ENCODE measurements at places on chromosomes 5 and 9.

DNA sequence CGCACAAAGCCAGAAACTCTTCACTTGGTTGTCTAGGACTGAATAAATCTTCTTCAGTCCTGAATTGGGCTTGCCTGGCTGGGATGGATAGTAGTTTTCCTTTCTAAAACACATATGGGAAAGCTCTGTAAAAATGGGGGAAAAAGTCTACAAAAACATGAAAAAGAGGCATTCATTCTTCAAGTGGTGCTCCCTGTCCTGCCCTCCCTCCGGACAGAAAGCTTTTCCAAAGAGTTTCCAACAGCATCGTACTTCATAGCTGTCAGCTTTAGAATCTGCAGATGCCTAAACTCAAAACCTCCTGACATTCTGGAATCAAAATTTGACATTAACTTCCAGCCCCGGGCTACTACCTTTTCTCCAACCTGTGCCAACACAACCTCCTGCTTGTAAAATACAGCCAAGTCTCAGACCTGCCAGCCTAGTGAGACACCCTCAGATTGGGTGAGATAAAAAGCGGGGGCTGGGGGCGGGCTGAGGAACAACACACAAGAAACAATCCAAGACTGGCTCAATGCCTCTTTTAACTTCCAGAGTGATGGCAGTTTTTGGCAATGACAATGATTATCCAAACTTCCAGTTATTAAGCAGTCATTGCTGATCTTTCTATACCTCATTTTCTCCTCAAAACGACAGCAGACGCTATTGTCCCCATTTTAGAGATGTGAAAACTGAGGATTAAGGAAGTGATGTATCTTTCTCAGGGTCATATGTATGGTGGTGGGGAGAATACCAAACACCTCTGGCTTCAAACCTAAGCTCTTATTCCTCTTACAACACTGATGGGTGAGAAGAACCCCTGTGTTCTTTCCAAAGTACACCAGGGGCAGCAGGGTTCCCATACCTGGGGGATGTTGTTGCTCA, 1.3 kb downstream of the TNC start:
- peak overlapping the region; percentile 84 for H3K4me3 ChIP-seq
- H3K27me3 ChIP-seq: no peaks in the 10 kb centered on the region
- no peaks in the 10 kb centered on the region for H3K4me1 ChIP-seq
- H3K27ac ChIP-seq: no peak overlapping the region

DNA sequence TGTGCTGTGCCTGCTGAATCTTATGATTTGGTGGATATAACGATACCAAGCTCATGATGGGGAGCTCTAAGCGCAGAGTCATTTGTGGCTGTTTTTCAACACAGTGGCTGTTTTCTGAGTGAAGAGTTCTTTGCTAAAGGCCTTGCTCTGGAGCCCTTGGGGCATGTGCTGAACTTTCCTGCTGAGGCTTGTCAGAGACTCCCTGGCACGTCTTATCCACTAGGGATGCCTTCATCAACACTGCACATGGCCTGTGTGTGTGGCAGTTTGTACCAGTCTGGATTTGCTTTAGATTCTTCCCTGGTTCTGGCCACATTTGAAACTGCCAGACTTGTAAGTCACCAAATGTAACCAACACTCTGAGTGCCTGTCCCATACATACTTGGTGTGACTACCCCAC, 188.2 kb downstream of the DMRT2 start:
- H3K4me1 ChIP-seq: no peaks in the 10 kb centered on the region
- DNase-seq: no peak
- H3K4me3 ChIP-seq: no peak overlapping the region
- H3K27ac ChIP-seq: no peak overlapping the region
- H3K27me3 ChIP-seq: no peaks in the 10 kb centered on the region

DNA sequence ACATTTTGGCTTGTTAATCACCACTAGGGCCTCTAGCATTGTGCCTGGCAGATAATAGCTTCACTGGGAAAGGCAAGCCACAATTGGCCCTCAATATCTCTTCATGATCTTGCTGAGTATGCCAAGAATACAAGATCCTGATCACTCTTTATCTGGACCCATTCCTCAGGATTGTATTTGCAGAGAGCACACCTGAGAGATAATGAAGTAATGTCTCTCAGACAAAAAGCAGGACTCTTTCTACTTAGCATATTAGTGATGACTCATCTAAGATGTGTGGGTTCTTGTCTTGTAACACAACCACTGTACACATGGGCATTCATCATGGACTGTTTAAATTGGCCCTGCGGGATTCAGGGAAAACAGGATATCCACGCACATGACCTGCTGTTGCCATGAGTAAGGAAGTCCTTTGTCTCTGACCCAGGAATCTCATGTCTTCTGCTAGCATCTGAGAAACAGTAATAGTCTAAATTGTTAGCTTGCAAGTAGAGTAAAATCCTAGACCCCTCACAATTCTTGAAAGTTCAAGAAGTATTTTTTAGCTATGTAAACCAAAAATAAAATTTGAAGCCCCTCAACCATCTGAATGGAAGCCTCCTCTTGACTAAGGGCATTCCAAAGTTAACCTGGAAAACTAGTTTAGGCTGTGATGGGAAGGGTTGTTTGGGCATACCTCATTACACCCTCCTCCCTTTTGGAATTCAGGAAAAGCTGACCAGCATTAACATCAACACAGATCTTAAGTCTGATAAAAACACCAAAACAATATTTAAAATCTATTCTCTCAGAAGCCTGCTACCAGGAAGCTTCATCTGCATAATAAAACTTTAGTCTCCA, 28.0 kb upstream of the NFIL3 start:
- DNase-seq: no peak
- no peaks in the 10 kb centered on the region for H3K4me1 ChIP-seq
- no peak overlapping the region for H3K4me3 ChIP-seq
- no peaks in the 10 kb centered on the region for H3K27me3 ChIP-seq
- H3K36me3 ChIP-seq: no peaks in the 10 kb centered on the region
- H3K27ac ChIP-seq: no peak overlapping the region

- peaks cover 2% of the 10 kb centered on the region for H3K4me1 ChIP-seq
- no peak overlapping the region for H3K27ac ChIP-seq
- DNase-seq: no peak
- H3K36me3 ChIP-seq: no peaks in the 10 kb centered on the region
- H3K27me3 ChIP-seq: no peaks in the 10 kb centered on the region
These were observed 488.0 kb downstream of the PRELID2 start for GRCh38 chr5:145347026-145347616.

DNA sequence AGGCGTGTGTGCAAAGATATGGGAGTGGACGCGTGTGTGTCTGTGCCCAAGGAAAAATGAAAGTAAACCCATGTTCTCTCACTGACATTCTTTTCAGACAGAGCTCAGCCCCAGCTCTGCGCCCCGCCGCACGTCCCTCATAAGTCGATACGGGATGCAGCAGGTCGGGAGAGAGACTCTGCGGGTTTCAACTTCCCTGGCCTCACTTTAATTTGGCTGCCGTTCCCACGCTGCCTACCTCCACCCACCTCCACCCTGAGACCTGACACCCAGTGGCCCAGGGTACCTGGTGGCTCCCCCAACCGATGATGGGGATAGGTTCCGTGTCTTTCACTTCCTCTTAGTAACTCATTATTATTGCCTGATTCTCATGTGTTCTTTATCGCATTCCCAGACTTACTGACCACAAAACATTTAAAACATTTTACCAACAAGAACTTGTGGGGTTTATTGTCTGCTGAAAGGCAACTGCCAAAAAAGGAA, 19.4 kb downstream of the LHX2 start:
- peaks cover 1% of the 10 kb centered on the region for H3K27me3 ChIP-seq
- no peaks in the 10 kb centered on the region for H3K36me3 ChIP-seq

- H3K4me3 ChIP-seq: no peak overlapping the region
- H3K27ac ChIP-seq: no peak overlapping the region
- H3K27me3 ChIP-seq: no peaks in the 10 kb centered on the region
- H3K36me3 ChIP-seq: no peaks in the 10 kb centered on the region
These were observed 84.9 kb upstream of the CTSL start for GRCh38 chr9:87641067-87641466.

GRCh38 chr9:16207161-16207560, 654.3 kb downstream of the CCDC171 start:
- DNase-seq: peak; percentile 66
- H3K4me1 ChIP-seq: no peaks in the 10 kb centered on the region
- H3K4me3 ChIP-seq: no peak overlapping the region
- H3K27ac ChIP-seq: no peak overlapping the region

DNA sequence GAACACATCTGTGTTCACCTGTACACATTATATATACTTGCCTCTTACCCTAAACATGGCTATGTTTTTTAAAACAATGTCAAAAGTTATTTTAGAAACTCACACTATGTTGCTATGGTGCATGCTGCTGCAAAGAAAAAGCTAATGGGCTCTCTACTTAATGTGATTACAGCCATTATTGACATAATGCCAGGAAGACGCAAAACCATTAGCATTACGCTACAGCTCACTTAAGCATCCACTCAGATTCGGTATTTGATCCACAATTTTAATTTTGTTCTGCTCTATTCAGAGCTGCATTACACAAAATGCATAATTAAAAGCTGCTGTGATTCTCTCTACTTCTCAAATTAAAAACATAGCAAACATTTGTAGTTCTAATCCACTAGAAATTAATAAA, 395.2 kb downstream of the BNC2 start:
- H3K36me3 ChIP-seq: no peaks in the 10 kb centered on the region
- no peaks in the 10 kb centered on the region for H3K27me3 ChIP-seq
- DNase-seq: no peak
- H3K4me3 ChIP-seq: no peak overlapping the region

GRCh38 chr9:20726144-20726543, 42.1 kb downstream of the FOCAD start:
- no peaks in the 10 kb centered on the region for H3K4me1 ChIP-seq
- DNase-seq: no peak
- H3K27ac ChIP-seq: no peak overlapping the region
- H3K4me3 ChIP-seq: no peak overlapping the region
- H3K27me3 ChIP-seq: no peaks in the 10 kb centered on the region
- no peaks in the 10 kb centered on the region for H3K36me3 ChIP-seq

GRCh38 chr5:22928821-22929482, 75.8 kb upstream of the CDH12 start:
- H3K27ac ChIP-seq: no peak overlapping the region
- H3K4me1 ChIP-seq: no peaks in the 10 kb centered on the region
- H3K4me3 ChIP-seq: no peak overlapping the region
- no peaks in the 10 kb centered on the region for H3K36me3 ChIP-seq
- H3K27me3 ChIP-seq: no peaks in the 10 kb centered on the region

DNA sequence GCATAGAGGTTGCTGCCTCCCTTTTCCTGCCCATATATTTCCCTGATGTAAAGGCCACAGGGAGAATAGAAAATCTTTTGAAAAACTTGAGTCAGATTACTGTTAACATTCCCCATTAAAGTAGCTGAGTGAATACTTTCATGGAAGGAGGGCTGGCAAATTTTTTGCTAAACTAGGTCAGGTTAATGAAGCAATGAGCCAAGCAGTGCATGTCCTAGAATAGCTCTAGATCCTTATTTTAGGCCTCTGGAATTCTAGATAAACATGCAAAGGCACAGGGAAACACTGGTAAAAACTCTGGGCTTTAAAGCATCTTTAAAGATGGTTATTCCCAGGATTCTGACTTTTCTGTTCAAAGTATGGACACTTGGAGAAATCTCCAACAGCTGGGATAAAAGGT, 27.9 kb downstream of the TTC1 start:
- no peak overlapping the region for H3K4me3 ChIP-seq
- DNase-seq: no peak
- H3K27me3 ChIP-seq: no peaks in the 10 kb centered on the region
- H3K4me1 ChIP-seq: peaks cover 6% of the 10 kb centered on the region

DNA sequence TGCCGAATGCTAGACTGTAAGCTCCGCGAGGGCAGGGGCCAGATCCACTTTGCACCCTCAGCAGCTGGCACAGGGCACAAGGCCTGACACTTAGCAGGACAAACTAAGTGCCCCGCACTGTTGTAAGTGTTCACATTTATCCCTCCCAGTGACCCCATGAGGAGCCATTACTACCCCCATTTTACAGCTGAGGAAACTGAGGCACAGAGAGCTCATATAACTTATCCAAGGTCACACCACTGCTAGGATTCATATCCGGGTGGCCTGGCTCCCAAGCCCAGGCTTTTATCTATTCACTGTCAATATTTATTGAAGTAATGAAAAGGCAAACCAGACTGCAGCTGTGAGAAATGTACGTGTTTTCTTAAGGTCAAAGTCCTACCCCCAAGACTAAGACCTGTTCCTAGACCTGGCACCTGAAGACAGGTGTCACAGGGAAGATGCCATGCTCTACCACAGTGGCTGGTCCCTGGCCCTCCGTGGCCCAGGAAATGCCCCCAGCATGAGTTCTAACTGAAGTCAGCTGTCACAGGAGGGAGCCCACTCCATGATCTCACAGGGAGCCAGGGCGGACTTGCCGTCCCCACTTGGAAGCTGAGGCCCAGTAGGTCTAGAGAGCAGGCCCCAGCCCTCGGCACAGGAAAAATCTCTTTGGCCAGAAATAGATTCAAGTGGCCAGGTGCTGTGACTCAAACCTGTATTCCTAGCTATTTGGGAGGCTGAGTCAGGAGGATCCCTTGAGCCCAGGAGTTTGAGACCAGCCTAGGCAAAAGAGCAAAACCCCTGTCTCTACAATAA, 74.7 kb upstream of the IL17B start:
- DNase-seq: no peak
- H3K27me3 ChIP-seq: no peaks in the 10 kb centered on the region
- peak overlapping the region; percentile 40 for H3K27ac ChIP-seq
- no peak overlapping the region for H3K4me3 ChIP-seq
- no peaks in the 10 kb centered on the region for H3K36me3 ChIP-seq

DNA sequence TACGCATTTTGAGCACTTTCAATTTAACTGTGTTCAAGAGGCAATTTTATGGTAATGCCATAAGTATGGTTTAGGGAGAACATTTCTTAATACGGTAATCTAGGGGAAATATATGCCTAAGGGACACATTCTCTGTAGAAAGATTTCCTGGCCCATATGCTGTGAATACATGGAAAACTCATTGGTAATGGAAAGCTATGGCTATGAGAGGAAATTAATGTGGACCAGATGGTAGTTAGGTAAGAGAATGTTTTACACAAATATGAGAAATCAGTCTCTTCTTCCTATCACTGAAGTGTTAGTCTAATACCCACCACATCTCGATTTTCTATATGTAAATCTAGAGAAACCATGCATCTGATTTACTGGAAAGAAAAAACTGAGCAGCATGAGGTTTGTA, 105.0 kb downstream of the SEMA6A start:
- no peaks in the 10 kb centered on the region for H3K36me3 ChIP-seq
- H3K27me3 ChIP-seq: no peaks in the 10 kb centered on the region
- no peak for DNase-seq
- H3K4me1 ChIP-seq: no peaks in the 10 kb centered on the region

DNA sequence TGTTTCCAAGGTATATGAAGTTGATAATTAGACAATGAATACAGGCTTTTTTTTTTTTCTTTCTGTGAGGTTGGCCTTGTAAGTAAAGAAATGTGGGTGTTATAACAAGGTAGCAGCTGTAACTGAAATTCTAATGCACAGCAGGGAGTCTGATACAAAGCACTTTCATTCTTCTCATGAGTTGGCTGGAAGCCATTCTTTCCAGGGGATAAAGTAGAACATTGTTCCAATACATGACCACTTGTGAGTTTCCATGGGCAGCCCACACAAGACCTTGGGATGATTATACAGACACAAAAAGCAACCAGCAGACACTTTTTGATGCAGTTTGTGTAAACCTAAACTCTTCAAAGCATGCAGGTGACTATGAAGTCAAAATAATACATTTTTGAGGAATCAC, 1785.9 kb upstream of the WWC1 start:
- H3K36me3 ChIP-seq: no peaks in the 10 kb centered on the region
- H3K27ac ChIP-seq: no peak overlapping the region
- H3K27me3 ChIP-seq: no peaks in the 10 kb centered on the region

- no peaks in the 10 kb centered on the region for H3K36me3 ChIP-seq
- H3K4me1 ChIP-seq: no peaks in the 10 kb centered on the region
These were observed 14.8 kb downstream of the IL9 start for GRCh38 chr5:135880801-135881200.

- no peaks in the 10 kb centered on the region for H3K4me1 ChIP-seq
- DNase-seq: no peak
- no peak overlapping the region for H3K27ac ChIP-seq
- no peaks in the 10 kb centered on the region for H3K27me3 ChIP-seq
- H3K36me3 ChIP-seq: no peaks in the 10 kb centered on the region
These were observed 37.7 kb upstream of the PLPPR1 start for GRCh38 chr9:100990605-100991381.
